ENCODE measurements at places on chromosomes 6 and 20.

DNA sequence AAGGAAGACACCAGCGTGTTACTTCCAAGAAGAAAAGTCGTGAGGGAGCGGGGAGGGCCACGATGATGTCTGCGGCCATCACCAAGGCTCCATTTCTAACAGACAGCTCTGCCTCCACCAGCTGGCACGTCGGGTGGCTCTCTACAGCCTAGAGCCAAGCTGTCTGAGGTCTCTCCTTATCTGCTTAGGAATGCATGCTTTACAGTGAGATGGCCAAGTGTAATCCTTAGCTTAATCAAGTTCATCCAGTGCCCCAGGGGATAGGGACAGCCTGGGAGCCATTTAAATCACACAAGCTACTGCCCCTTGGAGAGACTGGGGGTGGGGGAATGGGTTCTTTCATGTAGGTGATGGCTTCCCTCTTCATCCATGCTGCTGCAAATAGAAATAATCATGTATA lies 213.8 kb upstream of the CST7 start:
- DNase-seq, result peak; percentile 90

DNA sequence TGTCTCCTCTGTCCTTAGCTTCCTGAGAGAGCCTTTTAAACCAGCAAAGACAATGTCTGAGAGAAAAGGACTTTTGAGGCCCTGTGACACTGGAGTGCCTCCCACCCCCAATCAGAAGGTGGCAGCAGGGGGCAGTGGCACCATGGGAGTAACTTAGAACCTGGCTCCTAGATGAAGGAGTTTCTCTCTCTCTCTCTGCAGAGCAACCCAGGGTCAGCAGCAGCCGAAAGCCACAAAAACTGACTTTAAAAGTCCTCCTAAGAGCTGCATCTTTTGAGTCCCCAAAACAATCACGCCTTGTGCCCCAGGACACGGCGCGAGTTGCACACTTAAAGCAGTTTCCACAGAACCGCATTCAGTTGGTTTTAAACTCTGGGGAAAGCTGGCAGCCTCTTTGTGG lies 5.3 kb upstream of the TCP11 start:
- peak; percentile 34 for DNase-seq

DNA sequence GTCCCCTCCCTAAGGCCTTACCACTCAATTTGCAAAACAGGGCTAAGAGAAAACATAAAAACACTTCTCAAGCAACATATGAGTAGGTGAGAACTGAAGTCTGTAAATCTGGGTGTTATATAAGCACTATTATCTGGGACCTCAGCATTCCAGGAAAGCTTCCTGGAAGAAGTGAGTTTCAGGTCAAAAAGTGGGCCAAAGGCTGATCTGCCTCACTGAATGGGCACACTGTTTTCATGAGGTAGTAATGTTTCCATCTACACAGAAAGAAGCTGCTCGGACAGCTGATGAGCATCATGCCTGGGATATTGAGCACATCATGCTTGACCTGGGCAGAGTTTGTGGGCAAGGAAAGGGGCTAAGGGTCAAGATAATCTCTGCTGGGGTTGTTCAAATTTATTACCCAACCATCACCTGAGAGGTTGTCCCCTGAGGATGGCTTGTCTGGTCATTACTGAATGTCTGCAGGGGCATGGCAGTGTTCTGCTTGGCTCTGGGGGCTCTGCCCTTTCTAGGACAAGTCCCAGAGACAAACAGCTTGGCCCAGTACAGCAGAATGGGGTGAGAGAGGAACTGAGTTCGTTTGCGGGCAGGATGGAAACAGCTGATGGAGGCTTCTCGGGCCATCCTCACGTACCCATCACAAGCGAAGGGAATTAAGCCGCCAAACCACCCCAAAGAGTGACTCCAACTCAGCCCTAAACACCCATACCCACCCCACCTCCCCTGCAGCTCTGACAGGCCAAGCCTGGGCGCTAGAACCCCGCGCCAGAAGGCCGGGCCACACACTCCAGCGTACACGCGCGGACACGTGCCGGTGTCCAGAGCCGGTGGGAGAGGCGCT lies 1.2 kb upstream of the SYNJ2 start:
- DNase-seq, result no peak

- no peak for DNase-seq
Observed at GRCh38 chr20:1415667-1416468, 23.0 kb upstream of the FKBP1A start.

GRCh38 chr20:41166201-41167117 lies 29.1 kb downstream of the PLCG1 start:
- DNase-seq, result no peak

- DNase-seq, result no peak
Observed at GRCh38 chr6:121940728-121941127, 458.7 kb upstream of the HSF2 start.

DNA sequence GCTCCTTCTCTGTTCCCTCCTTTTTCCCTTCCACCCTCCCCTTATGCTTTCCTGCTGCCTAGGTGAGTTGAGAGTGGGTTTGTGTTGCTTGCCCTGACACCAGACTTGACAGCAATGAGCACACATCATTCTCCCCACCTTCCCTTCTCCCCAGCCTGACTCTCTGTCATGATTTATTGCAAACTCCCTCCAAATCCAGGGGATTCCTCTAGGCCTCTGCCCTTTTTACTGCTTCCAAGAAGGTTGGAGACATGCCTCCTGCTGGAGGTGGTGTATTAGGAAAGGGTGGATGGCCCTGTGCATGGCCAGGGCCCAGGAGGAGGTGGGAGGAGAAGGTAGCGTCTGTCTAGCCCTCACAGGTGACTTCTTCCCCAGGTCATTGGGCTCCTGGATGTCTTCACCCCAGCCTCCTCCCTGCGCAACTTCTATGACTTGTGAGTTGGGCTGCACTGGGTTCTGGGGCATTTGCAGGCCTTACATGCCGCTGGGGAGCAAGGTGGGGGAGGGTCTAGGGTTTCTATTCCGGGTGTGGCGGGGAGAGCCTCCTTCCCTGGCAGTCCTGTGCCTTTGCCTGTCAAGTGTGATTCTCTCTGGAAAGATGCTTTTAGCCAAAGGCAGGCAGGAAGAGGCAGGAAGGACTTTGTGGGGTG lies 2.1 kb downstream of the MAPK13 start:
- peak; percentile 18 for DNase-seq

GRCh38 chr20:23255716-23256385 lies 94.7 kb upstream of the NXT1 start:
- no peak for DNase-seq

DNA sequence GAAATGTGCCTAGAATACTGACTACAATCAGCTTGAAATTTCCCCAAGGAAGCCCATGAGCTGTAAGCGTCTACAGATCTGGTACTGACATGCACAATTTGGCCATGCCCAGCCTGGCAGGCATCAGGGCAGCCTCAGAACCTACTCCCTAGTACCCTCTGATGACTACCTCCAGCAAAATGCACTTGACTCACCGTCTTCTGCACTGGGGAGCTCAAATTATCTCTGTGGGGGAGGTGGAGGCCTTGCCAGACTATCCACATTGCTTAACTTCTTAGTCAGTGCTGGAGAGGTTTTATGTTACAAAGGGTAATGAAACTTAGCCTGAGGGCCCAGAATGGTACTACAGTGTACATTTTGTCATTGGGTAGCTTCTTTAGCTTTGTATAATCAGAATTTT lies 126.0 kb upstream of the ADGRF1 start:
- no peak for DNase-seq

DNA sequence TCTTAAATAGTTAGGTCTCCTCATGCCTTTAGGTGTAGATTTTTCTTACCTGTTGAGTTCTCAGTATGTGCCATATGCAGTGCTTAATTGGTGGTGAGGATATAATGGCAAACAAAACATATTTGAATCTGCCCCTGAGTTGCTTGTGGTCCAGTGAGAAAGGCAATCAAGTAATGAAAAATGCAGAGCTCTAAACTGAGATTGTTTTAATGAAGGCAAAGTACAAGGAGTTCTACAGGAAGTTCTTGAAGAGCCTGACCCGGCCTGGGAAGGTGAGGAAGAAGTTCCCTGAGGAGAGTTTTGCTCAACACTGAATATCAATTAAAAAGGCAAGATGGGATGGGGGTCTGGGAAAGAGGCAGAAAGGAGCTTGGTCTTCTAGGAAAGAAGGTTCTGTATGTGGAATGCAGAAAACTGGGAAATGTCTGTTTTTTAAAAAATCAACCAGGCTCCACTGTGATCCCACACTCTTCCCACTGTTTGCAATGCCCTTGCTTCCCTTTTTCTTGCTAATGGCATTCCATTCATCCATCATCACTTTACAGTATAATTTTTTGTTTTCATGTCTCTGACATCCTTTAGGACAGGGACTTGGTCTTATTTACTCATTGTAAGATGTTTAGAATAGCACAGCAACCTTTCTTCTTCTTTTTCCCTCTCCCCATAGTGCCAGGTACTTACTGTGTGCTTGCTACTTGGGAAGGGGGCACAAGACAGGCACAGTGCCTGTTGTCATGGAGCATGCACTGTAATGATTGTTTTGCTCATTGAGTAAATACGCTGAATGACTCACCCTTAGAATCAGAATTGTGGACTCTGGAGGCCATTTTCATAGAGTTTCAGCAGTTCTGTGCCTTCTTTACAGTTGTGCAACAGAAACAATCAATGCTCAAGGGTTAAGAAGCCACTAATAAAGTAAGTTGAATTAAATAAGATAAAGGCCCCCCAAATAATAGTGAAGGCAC lies 64.3 kb downstream of the ANKS1A start:
- no peak for DNase-seq

- no peak for DNase-seq
Observed at GRCh38 chr20:48401359-48401758, 426.4 kb downstream of the PREX1 start.
